T-helper 17 cell (primary cell): ENCODE measurements at places on chromosomes 3 and 15. TPM values are rescaled to one million over a fixed set of nuclear protein-coding genes. Genes with fewer than 3 reads are reported as not detected.

GRCh38 chr3:127816783-127817405 is 5.4 kb downstream of the MGLL start:
- DNase-seq, result no peak

DNA sequence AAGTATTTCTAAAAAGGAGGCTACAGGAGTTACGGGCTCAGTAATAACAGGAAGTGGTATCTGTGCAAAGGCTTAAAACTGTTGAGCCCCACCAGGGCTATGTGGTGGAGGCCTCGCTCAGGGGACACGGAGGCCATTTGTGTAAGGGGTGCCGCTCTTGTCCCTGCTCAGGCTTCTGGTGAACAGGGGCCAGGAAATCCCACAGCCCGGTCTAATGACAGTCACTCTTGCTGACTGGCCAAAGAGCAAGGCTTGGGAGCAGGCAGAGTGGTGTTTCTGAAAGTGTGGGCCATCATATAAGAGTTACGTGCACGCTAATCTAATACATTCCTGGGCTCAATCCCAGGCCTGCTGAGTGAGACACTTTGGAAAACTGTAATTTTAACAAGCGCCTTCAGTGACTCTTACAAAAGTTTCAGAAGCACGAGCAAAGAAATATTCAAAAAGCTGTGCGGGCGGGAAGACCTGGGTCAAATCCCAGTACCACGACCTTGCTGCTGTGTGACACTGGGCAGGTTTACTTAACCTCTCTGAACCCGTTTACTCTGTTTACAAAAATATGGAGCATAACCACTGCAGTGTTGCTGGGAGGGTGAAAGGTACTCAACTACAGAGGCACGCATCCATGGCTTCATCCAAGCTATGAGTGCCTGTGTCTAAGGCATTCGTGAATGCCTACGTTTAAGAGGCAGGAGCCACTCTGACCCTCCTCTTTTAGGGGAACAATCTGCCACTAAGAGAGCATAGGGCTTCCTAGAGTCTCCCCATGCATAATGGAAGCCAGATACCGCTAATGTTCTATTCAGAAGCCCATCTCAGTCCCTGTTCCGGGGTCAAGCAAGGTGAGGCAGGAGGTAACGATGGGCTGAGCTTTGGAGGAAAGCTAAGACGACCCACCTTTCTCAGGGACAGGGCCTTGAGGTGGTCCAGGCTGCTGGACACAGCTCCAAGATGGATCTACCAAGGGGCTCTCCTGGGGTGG is 2.0 kb downstream of the ATP10A start:
- no peak for DNase-seq

DNA sequence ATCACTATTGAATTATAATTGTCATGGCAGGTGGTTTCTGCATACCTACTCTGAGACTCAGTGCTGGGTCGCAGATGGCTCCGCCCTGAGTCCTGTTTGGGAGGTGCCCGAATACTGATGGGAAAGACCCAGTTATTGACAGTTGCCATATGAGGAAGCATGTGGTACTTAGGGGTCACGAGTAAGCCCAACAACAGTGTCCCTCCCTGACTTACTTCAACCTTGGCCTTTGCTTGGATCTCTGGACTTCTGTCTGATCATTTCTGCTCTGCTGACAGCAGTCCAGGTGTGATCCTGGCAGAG is 16.8 kb downstream of the MRAS start:
- DNase-seq, result no peak

GRCh38 chr3:69879051-69879450 is 120.5 kb upstream of the SAMMSON start:
- DNase-seq, result no peak

GRCh38 chr3:136954251-136954650 is 3.5 kb upstream of the IL20RB start:
- no peak for DNase-seq

DNA sequence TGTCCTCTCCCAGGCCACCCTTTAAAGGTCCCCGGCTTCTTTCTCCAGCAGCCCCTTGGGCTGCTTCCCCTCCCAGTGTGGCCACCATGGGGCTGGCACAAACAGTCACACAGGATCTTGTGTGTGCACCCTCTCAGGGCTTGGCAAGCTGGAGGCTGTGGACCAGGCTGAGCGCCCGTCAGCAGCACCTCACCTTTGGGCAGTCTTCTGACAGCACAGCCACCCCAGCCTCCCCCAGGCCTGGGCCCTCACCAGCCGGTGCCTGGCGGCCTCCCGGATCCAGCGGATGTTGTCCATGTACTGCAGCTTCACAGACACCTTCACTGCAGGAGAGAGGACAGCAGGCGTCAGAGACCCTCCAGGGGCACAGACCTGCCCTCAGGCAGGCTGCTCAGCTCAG is 20.1 kb upstream of the ZXDC start:
- no peak for DNase-seq

GRCh38 chr3:107884719-107885460 is 205.9 kb downstream of the CD47 start:
- DNase-seq, result no peak

GRCh38 chr3:190807719-190808375 is 54.6 kb downstream of the GMNC start:
- DNase-seq, result no peak

DNA sequence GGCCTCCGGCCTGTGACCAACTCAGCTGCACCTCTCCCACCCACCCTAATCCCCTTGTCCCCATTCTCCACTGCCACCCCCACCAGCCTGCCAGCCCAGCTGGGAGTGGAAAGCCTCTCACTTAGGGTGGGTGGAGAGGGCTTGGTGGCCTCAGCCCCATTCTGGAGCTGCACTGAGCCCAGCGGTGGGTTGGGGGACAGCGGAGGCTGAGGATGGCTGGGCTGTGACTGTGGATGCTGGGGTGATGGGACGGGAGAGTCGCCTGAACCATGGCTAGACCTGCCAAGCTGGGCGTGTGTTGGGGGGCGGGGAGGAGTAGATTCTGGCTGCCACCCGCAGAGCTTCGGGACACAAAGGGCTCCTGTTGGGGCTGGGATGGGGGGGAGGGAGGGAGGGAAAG is 1.8 kb downstream of the CLCN2 start:
- DNase-seq, result no peak

GRCh38 chr15:91952216-91952615 is 98.7 kb downstream of the SLCO3A1 start:
- no peak for DNase-seq

- DNase-seq, result no peak
These were observed 187.9 kb downstream of the CNTN3 start for GRCh38 chr3:74426571-74426970.

- no peak for DNase-seq
These were observed 65.4 kb downstream of the FBN1 start for GRCh38 chr15:48579945-48580671.

DNA sequence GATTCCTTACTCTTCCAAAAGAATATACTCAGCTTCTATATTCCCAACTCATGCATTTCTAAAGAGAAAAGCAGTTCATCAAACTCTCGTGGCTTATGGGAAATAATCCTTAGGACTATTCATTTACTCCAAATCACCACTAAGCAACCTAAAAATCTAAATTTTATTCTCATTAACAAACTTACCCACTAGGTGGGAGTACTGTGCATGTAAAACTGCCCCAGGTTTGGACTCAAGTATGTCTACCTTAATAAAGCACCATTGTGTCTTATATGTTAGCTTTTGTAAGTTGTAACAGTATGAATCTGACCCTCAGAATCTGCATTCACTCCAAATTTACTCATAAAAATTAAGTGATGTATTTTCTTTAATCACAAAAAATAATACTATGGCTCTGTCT is 25.3 kb downstream of the RAD18 start:
- DNase-seq, result no peak

GRCh38 chr15:57309856-57310760 is 66.2 kb upstream of the CGNL1 start:
- no peak for DNase-seq

Gene RCCD1
- 3.7 TPM for total RNA-seq

- no peak for DNase-seq
These were observed 256.9 kb downstream of the UBE2E2 start for GRCh38 chr3:23459889-23460546.

- no peak for DNase-seq
These were observed 887.4 kb downstream of the FHIT start for GRCh38 chr3:60363817-60364216.

Gene CCDC33
- total RNA-seq, result not detected

- no peak for DNase-seq
These were observed 61.2 kb upstream of the PROK2 start for GRCh38 chr3:71846185-71846584.

Gene RNU5B-1
- not detected for total RNA-seq

GRCh38 chr3:171835116-171835515 is 8.0 kb upstream of the TMEM212 start:
- DNase-seq, result no peak

DNA sequence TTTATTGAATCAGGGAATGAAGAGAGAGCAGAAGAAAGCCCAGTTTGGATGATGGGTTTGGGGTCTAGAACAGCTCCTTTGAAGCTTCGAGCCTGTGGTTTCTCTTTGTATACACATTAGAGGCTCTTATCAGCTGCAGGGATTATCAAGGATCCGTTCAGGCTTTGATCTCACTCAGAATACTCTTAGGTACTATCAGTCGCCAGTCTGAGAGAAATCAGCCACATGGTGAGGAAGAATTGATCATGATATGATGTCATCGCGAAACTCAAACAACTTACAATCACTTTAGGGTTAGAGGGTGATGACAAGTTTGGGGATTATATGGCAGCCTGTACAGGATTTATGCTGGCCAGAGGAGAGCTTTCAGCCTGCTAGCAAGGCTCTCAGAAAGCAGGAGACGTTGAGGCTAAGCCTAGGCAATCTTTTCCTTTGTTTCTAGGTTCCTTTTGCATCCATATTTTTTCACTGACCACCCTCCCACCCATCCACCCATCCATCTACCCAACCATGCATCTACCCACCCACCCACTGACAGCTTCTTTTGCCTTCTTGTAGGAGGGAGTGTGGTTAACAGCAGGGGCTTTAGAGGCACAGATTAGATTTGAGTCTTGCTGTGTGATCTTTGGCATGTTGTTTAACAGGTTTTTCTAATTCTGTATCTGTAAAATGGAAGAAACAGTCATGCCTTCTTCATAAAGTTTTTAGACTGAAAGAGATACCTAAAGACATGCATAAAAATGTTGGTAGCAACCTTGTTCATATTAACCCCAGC is 330.4 kb upstream of the LRRFIP2 start:
- no peak for DNase-seq

- DNase-seq, result no peak
These were observed 55.2 kb upstream of the CHRNA7 start for GRCh38 chr15:31974855-31975829.

- DNase-seq, result no peak
These were observed 756 bp upstream of the CAMK2N2 start for GRCh38 chr3:184261854-184262763.

DNA sequence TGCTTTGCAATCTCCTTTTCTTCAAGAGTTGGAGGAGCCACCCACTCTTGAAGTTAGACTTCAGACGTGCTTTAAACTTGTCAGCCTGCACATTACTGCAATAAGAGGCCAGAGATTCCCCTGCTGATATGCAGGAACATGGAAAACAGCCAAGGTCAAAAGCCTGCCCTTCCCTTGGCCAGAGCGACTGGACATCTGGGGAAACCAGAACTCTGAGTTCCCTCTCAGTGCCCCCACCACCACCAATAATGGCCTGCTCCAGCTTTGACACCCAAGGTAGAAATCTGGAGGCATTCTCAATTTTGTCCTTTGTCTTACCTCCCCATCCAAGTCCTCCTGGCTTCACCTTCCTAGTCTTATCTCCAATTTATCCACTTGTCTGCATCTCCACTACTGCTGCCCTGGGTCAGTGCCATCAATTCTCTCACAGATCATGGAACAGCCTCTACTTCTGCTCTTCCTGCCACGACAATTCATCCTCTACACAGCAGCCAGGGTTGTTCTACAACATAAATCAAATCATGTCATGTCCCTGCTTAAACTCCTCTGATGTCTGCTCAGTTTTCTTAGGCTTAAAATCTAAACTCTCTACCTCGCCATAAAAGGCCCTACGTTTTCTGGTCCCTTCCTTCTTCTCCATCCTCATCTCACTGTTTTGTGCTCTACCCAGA is 191.6 kb upstream of the WNT5A start:
- DNase-seq, result no peak

GRCh38 chr3:71247221-71247957 is 336.1 kb downstream of the FOXP1 start:
- no peak for DNase-seq

DNA sequence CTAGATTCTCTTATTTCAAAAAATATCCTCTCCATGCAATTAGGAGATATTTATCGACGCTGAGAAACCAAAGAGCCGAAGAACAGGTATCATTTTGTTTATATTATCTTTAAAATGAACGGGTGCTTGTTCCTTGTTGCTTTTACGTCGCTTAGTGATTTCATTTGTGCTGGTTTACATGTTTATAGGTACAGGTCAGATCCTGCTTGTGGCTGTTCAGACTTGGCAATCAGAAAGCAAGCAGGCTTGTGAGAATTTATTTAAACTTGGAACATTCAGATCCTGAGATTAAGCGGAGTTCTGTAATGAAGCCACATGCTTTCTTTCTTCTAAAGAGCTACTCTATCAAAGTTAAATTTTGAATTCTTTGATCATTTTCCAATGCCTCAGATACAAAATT is 43.0 kb upstream of the ATP2C1 start:
- DNase-seq, result no peak

- no peak for DNase-seq
These were observed 14.1 kb downstream of the ZDHHC3 start for GRCh38 chr3:44961888-44962287.

GRCh38 chr15:77581896-77582569 is 50.7 kb downstream of the LINGO1 start:
- no peak for DNase-seq

DNA sequence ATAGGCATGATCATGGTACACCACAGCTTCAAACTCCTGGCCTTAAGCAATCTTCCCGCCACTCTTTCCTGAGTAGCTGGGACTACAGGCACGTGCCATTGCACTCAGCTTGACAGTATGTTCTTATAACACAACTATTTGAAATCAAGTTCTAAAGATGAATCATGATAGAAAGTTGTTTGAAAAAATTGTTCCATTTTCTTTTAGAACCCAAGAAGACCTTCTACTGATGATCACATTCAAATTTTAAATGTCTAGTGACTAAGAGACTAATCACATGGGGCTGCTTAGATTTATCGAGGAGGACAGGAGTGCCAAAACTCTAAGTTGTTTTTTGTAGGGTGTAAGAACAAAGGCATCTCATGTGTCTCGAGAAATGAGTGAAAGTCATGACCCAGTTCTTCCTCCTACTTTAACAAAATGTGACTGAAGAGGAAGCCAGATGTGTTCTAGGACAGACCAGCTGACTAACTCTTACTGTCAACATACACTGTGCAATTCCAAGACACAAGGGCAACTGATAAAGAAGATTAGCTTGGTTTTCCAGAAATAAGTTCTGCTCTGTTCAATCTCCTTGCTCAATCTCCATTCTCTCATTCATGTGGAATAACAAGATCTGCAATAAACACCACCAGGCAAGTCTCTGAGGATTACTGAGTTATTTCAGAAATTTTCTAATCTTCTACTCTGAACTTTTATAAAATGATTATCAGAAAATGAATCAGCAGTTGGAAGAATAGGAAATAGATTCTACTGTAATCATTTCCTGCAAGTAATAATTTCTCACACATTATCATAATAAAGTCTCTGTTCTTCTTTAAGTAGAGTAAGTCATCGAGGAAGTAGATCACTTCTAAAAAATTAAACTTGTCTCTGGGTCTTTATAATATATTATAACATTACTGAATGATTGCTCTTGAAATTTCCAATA is 122.6 kb upstream of the CCNL1 start:
- no peak for DNase-seq

Gene RETNLB
- not detected for total RNA-seq

GRCh38 chr3:9020426-9020825 is 57.2 kb upstream of the RAD18 start:
- no peak for DNase-seq

GRCh38 chr3:175288621-175289020 is 429.5 kb downstream of the NAALADL2 start:
- no peak for DNase-seq
